Activated T-helper 2 cell treated with anti-CD3 and anti-CD28 coated beads, Interferon-gamma antibody, Interleukin-2, Interleukin-4, amounts not matched to agents 10 μg/mL and 5 μg/mL and 100 μg/mL, durations not matched to agents 14 hours and 24 hours and 36 hours (primary cell): ENCODE measurements at places on chromosomes 16 and 17.

DNA sequence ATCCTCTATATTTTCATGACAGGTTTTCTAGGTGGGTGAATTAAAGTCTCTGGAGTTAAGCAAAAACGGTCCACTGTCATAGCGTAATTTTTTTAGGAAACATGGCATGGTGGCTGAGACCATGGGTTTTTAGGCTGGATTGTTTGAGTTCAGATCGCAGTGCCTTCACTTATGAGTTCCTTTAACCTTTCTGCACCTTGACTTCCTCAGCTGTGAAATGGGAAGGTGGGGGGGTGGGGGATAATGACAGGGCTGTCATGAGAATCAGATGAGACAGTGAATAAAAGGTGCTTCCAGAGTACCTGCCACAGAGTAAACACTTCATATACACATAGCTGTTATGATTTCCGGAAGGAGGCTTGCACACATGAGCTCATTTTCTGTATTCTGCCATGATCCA, 11.8 kb downstream of the PRCD start:
- DNase-seq, result no peak

GRCh38 chr16:23847948-23848347, 12.2 kb downstream of the PRKCB start:
- peak; percentile 34 for DNase-seq

DNA sequence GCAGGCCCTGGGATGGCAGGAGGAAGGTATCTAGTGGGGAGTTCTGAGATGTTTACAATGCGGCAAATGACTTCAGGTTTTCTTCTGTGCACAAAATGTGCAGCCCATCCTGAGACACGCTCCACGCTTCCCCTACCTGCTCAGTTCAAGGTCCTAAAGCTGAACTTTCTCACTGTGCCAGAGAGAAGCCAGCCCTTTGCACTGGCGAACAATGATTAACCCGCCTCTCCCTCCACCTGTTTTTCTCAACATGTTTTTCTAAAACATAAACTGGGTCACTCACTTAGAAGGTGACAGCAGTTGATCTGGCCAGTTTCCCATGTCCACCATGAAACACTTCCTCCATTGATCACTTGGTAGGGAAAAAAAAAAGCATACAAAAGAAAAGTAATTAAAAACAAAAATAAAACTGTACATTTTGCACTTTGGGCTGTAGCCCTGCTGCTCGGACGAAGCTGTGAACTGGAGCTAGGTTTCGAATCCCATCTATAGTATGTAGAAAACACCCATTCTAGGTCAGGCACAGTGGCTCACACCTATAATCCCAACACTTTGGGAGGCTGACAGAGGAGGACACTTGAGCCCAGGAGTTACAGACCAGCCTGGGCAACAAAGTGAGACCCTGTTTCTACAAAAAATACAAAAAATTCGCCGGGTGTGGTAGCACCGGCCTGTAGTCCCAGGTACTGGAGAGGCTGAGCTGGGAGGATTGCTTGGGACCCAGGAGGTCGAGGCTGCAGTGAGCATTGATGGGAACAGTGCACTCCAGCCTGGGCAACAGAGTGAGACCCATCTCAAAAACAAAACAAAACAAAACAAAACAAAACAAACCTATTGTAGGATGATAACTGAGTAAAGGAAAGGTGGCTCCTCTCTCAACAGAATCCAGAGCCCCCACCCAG, 6.1 kb upstream of the G6PC1 start:
- no peak for DNase-seq

DNA sequence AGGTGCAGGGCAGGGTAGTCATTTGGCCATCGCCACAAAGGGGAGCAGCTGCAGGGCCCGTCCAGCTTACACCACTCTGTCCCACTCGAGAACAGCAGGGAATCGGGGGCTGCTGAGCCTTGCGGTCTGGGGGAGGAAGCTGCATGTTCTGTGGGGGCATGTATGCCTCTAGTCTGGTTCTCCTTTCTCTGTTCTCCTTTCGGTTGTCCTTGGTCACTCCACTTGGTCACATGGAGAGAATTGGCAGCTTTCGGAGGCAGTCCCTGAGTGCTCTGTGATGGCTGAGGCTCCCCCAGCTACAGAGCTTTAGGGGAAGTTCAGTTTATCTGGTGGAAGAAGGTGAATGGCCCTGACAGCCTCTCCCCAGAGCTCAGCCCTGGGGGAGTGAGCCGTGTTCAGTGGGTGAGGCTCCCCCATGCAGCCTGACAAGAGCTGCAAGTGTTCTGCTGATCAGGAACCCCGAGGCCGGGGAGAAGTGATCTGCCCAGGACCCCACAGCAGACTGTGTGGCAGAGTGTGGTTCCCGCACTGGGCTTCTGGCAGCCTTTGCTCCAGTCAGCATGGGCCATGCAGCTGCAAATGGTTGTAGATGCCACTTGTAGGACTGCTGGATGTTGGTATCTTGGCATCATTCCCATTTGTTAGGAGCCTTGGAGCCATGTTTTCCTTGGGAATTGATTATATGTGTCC, 22.3 kb upstream of the SMPD3 start:
- no peak for DNase-seq

DNA sequence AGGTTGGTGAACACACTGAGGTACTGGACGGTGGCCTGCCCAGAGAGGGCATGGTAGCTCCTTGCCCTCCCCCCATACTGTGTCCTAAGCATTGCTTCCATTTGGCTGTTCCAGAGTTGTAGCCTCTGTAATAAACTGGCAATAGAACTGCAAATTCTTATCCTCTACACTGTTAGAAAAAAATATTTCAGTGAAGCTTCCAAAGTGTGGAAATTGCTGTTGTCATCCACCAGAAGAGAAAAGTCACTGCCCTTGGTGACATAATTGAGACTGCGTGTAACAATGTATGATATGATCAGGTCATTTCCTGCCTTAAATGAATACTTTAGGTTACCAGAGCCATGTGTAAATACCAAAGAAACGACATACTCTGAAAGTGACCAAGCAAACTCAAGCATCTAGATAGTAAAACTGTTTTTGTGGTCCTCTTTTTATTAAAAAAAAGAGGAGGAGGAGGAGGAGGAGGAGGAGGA, 65.9 kb downstream of the CEP95 start:
- no peak for DNase-seq

- DNase-seq, result peak; percentile 20
These were observed 45.6 kb downstream of the METRNL start for GRCh38 chr17:83124871-83125514.

DNA sequence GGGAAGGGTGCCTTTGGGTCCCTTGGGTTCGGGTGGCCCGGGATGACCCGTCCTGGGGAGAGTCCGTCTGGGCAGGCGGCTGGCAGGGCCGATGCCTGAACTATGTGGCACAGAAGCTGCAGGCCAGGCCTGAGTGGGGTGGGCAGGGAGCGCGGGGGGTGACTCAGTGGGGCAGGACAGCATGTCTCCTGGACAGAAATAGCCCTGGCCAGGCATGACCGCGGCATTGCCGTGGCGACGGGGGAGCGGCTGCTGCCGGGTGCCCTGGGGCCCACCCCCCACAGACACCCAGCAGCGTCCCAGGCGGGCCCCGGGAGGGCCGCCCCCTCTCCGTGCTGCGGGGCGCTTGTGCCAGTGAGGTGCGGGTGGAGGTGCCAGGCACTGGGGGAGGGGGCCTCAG, 1.8 kb upstream of the C1QTNF8 start:
- no peak for DNase-seq

DNA sequence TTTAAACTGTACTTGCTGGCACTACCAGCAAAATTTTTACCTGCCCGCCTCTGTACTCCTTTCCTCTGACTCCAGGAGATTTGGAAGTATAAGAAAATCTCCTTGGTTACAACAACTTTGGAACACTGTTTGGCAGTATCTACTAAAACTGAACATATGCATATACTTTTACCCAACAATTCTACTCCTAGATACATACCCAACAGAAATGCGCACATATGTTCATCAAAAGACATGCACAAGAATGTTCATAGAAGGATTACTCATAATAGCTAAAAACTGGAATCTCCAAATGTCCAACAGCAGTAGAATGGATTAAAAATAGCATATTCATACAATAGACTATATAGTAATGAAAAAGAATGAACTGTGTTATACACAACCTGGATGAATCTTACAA, 21.7 kb upstream of the MED13 start:
- no peak for DNase-seq

DNA sequence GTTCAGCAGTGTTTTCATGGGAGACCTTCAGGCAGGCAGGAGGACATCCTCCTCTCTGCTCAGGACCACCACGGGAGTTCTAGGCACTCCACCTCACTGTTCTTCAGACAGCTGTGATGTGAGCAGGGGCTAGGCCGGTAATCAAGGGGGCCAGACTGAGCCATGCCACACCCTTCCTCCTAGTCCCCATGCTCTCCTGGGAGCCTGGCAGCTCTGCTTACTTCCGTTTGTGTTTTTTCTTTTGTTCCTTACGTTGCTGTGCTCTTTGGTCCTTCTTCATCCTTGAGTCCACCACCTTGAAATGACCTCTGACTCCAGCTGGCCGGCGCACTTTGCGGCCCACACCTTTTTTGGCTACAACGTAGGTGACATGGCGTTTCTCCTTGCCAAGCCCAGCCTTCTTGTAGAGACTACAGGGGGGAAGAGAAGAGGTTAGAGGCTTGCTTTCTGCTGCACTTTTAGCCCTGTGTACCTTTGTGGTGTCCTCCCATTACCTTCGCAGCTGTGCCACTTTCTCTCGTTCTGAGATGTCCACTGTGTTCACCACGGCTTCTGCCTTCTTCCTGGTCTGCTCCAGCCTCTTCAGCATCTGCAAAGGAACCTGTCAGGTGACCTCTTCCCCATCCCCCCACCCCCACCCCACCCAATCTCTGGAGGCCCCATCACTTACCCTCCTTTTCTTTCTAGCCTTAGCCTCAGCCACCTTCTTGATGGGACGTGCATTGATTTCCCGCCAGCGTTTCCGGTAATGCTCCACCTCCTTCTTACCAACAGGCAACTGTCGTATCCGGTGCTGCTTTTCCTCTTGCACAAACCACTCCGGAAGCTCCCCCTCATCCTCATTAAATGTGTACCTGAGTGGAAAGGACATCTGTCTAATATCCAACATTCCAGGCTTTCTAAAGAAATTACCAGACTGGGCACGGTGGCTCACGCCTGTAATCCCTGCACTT, 7.4 kb upstream of the PSMC5 start:
- DNase-seq, result no peak

DNA sequence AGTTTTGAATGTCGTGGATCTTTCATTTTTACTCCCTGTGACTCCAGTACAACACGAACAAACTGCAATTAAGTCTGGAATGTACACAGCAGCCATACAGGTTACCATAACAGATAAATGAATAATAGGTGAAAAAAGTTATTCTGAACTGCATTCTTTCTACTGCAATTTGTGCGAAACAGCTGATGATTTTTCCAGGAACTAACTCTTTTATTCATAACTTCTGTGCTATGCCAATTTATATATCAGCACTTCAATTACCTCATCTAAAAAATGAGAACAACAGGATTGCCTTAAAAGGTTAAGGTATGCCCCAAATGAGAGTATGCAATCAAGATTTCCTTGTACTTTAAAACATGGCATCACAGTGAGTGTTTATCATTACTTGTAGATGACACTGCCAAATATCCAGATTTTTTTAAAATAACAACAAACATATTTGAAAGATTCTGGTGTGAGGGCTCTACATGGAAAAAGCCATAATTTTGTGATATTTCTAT, 238.9 kb downstream of the CDH8 start:
- DNase-seq, result no peak

DNA sequence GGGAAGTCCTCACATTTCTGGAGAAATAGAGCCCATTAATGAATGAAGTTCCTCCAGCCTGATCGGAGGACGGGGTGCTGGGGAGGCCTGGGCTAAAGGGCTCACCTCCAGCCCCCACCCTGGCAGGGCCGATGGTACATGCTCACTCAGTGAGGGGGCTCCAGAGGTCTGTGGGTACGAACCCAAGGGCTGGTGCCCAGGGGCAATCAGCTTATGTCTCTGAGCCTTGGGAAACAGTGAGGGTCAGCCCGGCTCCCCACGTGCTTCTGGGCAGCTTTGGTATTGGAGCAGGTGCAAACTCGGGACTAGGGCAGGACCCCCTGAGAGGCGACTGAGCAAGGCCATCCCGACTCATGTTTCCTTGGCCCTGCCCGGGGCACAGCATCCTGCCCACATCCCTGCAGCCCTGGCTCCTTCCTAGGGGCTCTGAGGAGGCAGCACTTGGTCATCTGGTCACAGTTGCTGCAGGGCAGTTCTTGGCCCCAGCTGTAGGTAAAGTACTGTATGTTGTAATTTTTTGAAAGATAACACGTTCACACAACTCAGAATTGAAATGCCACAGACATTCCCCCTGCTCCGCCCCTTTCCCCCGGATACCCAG, 969 bp upstream of the CETP start:
- no peak for DNase-seq

DNA sequence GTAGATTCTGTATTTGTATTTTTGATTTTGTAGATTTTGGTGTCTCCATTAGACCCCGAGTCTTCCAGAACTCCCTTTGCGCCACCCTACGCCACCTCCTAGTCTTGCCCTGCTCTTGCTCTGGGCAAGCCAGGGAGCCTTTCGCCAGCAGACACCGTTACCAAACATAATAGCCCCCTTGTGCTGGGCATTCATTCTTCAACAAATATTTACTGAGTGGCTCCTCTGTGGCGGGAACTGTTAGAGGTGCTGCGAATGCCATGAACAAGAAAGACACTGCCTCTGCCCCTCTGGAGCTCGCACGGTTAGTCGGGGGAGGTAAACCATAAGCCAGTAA, 841 bp upstream of the GPT2 start:
- no peak for DNase-seq

GRCh38 chr17:14143688-14144087, 74.4 kb downstream of the COX10 start:
- DNase-seq, result no peak

GRCh38 chr16:48914070-48914469, 304.1 kb upstream of the N4BP1 start:
- DNase-seq, result no peak

DNA sequence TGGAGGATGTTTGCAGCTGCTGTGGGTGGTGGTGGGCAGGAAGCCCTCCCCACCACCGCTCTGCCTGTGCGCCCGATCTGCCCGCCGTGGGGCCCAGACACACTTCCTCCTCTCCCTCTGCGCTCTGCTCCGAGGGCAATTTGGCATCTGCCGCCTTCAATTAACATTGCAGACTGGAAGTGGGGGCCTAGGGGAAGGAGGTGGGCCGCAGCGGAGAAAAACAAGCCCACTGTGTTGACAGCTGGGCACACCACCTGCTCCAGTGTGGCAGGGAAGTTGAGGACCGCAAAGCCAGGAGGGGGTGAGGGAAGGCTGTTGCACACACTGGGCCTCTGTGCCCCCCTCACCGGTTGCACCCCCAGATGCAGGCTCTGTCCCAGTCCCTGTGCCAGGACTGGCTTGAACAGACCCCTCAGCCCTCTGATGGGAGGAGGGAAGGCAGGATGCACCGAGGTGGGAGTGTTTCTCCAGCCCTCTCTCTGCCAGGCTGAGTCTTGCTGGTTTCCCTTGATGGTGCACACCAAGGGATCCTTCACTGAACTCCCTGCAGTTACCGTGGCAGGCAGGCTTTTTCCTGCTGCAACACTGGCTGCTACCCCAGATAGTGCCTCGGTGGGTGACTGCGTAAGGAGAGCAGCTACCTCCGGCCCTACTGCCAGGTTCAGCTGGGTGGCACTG, 72.8 kb upstream of the MED9 start:
- no peak for DNase-seq

- DNase-seq, result no peak
These were observed 13.7 kb downstream of the HAPSTR1 start for GRCh38 chr16:9105189-9105588.
